ENCODE measurements at places on chromosomes 2 and 18.
A peak's percentile ranks its signal among the peaks of the same experiment; 100 is the strongest.

GRCh38 chr2:9844576-9844975 lies 1.3 kb downstream of the TAF1B start:
- no peak for DNase-seq

DNA sequence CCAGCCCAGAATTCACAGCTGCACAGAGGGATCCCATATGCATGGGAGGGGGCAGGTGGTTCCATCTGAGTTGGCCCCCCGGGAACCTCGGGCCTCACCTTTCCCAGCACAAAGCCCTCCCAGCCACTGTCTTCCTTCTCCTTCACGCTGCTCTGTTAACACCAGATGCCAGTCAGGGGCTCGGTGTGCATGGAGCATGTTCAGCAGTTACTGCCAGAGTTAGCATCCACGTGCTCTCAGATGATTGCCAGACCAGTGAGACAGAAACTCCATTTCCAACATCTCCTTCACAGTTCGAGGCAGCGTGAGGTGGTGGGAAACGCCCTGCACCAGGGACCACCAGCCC lies 101.0 kb downstream of the PTGR3 start:
- DNase-seq = no peak

DNA sequence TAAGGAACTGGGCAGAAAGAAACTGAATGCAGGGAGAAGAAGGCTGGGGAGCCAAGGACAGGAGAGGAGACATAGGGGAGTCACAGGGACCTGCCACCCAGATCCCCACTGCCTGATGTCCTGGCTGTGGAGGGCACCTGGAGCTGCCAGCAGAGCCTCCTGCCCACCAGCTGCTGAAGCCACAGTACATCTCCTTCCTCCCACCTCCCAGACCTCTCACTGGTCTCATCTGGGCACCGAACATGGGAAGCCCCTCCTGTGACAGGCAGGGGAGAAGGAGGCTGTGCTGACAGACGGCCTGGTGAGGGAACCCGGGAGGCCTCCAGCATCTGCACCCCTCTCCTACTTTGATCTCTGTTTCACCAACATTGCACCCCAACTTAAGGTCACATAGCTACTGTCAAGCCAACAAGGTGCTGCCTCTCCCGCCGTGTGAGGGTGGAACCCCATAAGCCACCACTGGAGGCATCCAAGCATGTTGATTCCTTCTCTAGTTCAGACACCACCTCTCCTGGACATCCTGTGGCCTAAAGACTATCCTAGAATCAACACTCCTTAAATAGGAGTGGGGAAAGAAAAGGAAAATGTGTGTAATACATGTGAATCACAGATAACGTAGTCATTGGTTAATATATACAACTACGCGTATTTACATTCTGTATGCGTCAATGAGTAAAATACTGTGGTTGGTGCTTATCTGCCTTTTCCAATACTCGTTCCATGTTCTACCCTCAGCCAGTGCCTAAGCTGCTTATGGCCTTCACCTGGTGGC lies 3.5 kb upstream of the RNPEPL1 start:
- DNase-seq = no peak

DNA sequence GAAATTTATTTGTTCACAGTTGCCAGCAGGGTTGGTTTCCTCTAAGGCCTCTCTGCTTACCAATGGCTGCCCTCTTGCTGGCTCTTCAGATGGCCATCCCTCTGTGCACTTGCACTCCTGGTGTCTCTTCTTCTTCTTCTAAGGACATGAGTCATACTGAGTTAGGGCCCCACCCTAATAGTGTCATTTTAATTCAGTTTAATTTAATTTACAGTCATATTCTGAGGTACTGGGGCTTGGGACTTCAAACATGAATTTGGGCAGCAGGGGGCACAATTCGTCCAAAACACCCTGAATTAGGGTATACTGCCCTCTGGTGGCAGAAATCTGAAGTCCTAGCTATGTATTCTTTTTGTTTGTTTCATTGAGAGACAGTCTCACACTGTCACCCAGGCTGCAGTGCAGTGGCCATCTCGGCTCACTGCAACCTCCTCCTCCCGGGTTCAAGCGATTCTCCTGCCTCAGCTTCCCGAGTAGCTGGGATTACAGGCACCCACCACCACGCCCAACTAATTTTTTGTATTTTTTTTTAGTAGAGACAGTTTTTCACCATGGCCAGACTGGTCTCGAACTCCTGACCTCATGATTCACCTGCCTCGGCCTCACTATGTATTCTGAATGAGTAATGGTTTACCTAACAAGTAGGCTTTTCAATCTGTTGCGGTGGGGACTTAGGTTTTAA lies 19.8 kb downstream of the SLC4A1AP start:
- peak; percentile 63 for DNase-seq

GRCh38 chr18:21192308-21192624 lies 49.8 kb upstream of the GREB1L start:
- DNase-seq = no peak

DNA sequence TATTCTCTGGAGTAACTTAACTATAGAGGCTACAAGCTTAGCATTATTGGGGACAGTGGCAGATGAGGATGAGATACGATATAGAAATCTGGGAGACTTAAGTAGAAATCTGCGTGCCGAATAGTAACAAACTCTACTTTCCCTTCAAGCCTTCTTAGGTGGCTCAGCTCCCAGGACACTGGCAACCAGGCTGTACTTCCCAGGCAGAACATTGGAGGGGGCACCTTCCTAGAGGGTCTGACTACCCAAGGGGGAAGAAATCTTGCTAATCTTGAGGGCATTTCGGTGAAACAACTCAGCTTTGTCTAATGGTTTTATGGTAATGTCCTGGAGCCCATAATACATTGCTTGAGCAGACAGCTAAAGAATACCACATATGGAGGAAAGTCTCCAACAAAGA lies 126.2 kb upstream of the DTNA start:
- no peak for DNase-seq

DNA sequence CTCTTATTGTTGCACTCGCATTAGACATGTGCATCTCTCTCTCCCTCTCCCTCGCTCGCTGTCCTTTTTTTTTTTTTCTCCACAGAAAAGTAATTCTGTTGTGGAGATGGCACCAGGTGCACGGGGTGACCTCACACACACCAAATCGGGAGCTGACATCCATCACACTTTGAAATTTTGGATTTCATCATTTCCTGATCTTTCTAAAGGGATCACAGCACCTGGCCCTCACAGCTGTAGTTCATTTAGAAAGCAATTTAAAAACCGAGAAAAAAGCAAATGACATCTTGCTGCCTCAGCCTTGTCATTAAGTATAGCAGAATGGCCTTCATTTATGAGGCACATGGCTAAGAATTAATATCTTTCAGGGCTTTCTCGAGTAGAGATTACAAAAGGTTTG lies 717.2 kb downstream of the RNF144A start:
- DNase-seq = no peak
